Inflammatory macrophage (primary cell): ENCODE measurements at places on chromosomes 1 and 21.

GRCh38 chr1:78419309-78419708 lies 71.5 kb upstream of the PTGFR start:
- DNase-seq = no peak

DNA sequence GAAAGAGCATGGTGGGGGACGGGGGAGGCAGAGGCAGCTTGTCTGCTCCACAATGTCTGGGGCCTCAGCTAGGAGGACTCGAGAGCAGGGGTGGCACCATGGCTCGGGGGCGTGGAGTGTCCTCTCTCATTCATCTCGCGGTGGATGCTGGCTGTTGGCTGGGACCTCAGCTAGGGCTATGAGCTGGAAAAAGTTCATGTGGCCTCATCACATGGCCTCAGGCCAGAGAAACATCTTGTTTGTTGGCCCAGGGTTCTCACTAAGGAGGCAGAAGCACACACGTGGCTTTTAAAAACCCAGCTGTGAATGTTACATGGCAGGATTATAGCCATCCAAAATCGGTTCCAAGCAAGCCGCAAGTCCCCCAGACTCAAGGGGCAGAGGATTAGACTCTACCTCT lies 6.2 kb upstream of the CENPS start:
- no peak for DNase-seq

GRCh38 chr21:44579056-44579832 lies 1.2 kb downstream of the KRTAP10-5 start:
- DNase-seq = no peak

DNA sequence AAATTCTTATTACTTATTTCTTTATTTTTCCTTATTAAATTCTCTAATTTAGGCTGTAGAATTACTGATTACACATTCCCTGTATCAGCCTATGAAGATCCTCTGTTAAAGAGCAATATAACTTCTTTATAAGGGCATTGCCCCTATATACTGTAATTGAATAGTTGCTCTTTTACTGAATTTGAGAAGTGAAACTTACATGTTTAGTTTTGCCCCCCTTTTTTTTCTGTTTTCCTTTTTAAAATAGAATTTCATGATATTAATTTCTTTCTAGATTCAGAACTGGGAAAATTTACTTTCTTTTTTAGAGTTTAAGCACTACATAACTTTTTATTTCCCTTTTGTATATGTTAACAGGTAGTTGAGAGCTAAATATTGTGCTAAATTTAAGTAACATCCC lies 29.5 kb upstream of the PGM1 start:
- no peak for DNase-seq

- no peak for DNase-seq
Observed at GRCh38 chr21:29151931-29152330, 21.5 kb downstream of the MAP3K7CL start.

DNA sequence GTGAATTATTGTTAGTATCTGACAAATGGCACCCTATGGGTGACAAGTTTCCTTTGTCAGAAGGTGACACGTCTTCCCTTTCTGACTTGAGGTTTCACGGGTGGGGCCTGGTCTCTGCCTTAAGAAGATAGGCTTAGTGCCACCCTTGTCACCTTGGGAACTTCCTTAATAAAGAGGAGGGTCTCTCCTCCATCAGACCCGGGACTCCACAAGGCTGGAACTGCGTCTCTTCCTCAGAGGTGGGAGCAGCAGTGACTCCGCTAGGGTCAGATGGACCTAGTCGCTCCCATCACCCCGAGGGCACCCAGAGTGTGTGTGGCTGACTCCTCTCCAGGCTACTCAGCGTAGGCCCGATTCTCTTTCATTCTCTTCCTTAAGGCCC lies 774 bp upstream of the WDTC1 start:
- no peak for DNase-seq

DNA sequence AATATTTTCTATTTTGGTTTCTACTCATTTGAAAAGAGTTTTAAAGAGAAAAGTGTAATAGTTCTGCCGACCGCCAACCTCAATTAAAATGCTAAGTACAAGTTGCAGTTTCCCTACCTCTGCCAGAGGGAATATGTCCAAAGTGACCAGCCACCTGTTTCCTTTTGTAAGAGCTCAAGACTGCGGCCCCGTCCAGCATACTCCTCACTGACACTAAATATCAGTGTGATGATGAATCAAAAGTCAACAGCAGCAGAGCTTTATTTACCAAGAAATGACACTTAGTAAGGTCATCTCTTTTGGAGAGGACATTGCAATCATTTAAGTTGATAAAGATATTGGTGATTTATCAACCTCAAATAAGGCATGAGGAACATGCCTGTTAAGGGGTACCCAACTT lies 57.4 kb upstream of the NRIP1 start:
- no peak for DNase-seq

DNA sequence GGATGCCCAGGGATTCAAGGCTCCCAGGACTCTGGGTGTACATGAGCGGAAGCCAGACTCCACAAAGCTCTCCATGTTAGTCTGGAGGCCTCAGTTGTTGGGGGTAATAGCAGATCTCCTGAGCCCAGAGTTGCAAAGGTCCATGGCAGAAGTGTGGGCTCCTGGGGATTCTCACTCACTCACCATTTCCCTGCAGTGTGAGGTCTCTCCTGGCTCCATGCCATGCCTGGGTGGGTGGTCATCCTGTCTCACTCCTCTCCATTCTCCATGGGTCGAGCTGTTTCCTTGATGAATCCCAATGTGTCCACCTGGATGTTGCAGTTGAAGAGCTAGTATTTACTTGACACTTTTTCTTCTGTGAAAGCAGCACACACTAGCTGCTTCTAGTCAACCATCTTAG lies 156.8 kb upstream of the LRRC7 start:
- no peak for DNase-seq

DNA sequence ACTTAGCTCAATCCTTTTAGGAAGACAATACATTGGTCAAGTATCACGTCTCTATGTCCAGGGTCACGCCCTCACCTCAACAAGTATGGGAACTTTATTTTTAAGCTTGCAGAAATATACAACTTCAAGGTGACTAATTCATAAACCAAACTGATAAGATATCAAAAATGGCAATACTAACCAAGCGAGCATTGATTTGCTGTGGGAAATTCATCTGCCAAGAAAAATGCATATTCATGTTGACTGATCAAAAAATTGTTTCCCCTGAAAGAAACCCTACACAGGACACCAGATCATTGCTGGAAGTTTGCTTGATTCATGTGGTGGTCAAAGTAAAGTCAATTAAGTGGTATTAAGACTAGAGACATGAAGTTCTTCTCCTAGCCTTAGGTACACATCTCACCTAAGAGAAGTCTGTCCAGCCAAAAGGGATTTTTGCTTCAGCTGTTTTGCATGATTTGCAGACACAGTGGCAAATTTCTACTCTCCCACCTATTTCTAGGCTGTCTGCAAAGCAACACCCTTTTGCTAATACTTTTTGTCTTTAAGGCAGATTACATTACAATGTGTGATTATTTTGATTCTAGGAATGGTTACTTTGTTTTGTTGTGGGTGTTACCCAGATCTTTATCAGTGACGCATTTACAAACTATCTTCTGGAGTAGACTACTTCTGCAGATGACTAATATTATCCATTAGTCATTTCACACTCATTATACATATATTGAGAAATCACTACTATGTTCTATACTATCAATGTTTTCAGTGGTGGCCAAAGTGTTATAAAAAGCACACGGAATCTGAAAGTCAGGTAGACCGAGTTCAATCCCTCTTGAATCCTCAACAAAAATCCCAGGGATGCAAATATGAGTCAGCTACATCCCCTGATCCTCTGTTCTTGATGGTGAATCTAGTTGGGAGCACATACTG lies 12.4 kb downstream of the SAMSN1 start:
- peak; percentile 80 for DNase-seq

- DNase-seq = no peak
Observed at GRCh38 chr1:6103854-6104530, 58.3 kb downstream of the KCNAB2 start.

DNA sequence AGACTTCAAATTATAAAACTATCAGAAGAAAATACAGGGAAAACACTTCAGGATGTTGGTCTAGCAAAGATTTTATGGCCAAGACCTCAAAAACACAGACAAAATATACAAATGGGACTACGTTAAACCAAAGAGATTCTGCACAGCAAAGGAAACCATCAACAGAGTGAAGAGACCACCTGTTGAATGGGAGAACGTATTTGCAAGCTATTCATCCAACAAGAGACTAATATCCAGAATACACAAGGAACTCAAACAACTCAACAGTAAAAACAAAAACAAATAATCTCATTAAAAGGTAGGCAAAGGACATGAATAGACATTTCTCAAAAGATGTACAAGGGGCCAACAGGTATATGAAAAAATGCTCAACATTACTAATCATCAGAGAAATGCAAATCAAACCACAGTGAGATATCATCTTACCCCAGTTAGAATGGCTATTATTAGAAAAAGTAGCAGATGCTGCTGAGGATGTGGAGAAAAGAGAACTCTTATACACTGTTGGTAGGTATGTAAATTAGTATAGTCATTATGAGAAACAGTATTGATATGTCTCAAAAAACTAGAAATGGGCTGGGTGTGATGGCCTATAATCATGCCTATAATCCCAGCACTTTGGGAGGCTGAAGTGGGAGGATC lies 112.6 kb downstream of the LRIG2 start:
- DNase-seq = no peak

GRCh38 chr1:1602304-1602967 lies 2.5 kb upstream of the FNDC10 start:
- no peak for DNase-seq

GRCh38 chr1:200343874-200344273 lies 66.0 kb downstream of the ZNF281 start:
- DNase-seq = no peak

DNA sequence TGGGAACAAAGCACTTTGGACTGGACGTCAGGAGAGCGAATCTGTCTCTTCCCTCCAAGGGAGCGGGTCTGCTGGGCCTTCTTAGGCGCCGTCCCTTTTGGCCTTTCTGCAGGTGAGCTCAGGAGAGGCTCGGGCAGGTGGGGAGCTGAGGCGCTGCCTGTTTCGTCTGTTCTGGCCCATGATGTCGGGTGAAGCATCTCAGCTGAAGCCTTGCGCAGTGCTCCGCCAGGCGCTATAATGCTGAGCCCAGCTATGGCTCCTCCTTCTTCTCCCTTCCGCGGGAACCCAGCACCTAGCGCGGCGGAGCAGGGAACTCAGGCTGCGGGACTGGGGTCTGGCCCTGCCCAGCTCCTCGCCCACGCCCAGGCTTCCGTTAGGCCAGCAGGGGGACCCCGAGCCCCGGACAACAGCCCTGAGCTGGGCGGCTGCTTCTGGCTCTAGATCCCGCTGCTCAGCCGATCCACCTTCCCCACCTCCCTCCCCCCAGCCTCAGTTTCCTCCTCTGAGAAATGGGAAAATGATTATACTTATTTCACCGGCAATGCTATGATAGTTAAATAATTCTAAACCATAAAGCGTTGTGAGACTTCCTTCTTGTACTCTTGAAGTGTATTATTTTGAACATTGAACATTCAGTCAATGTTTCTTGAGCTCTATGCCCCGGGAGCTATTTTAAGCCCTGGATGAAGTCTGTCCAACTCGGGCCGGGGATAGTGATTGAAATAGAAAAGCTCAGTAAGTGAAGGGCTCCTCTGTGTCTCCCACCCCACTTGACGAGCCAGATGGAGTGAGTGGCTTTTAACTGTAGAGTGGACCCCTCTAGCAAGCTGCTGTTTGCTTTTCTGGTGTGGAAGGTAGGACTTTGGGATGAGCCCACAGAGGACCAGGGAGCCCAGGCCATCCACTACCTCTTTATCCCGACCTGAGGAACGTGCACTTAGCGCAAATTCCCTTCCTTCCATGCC lies 9.6 kb upstream of the ADORA1 start:
- peak; percentile 70 for DNase-seq

- no peak for DNase-seq
Observed at GRCh38 chr1:31310198-31310597, 13.4 kb downstream of the ZCCHC17 start.

GRCh38 chr1:234769986-234770795 lies 160.2 kb upstream of the IRF2BP2 start:
- no peak for DNase-seq

DNA sequence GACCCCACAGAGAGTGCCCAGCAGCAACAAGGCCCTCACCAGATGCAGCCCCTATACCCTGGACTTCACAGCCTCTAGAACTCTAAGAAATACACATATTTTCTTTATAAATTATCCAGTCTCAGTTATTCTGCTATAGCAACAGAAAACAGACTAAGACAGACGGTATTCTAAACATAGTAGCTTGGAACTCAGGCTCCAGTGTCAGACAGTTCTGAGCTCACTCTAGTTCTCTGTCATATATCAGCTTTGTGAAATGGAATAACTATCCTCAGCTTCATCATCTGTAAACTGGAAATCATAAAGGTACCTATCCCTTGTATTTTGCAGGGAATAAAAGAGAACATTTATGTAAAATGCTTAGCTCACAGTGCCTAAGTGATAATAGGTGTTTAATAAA lies 127.4 kb downstream of the GLUL start:
- no peak for DNase-seq

- no peak for DNase-seq
Observed at GRCh38 chr1:160776178-160776577, 19.8 kb upstream of the LY9 start.

GRCh38 chr1:180228648-180229482 lies 1.2 kb upstream of the LHX4 start:
- DNase-seq = peak; percentile 6

- no peak for DNase-seq
Observed at GRCh38 chr1:13967707-13968106, 267.7 kb downstream of the PRDM2 start.

DNA sequence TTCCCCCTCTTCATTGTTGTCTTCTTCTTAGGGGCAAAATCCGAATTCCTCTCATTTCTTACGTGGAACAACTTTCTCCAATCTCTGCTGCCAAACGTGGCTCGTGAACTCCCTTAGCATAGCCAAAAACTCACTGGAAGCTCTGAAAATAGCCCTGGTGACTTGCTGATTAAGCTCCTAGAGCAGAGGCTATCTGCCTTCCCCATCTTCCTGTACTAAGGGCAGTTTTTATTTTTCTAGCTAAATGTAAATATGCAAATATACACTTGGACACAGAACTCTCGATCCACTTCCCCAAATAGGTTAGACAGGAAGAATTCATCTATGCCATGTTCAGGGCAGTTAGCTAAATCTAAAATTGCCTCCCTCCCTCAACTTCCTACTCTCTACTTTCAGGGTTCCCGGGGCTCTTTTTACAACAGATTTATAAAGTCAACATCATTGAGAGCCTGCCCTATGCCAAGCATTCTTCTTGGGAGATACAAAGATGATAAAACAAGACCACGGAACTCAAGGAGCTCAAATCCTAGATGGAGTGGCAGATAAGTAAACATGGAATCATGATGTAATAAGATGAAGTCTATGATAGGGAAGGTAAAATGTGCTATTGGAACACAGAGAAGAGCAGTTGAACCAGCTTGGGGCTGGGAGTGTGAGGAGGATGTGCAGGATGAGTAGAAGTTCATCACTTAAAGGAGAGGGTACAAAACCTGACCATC lies 59.4 kb upstream of the FMOD start:
- peak; percentile 59 for DNase-seq

DNA sequence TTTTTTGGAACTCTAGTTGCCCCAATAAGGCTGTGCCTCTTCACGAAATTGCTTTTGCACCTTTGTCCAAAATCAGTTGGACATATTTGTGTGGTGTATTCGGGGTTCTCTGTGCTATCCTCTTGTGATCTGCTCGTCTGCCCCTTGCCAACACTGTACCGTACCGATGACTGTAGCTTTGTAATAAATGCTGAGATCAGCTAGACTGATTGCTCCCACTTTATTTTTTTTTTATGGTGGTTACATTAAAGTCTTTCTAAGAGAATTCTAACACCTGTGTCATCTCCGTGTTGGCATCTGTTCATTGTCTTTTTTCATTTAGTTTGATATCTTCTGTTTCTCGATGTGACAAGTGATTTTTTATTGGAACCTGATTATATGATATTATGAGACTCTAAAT lies 94.1 kb downstream of the ADARB1 start:
- DNase-seq = no peak

- DNase-seq = no peak
Observed at GRCh38 chr1:246398126-246398813, 108.8 kb downstream of the SMYD3 start.
